ENCODE measurements at places on chromosomes 16 and 17.

GRCh38 chr17:82884341-82884969, 44.6 kb upstream of the ZNF750 start:
- no peaks in the 10 kb centered on the region for H3K36me3 ChIP-seq
- H3K4me3 ChIP-seq: no peak overlapping the region
- H3K4me1 ChIP-seq: peaks cover 6% of the 10 kb centered on the region
- H3K27ac ChIP-seq: no peak overlapping the region

GRCh38 chr16:19179546-19180490, 11.8 kb downstream of the SYT17 start:
- no peaks in the 10 kb centered on the region for H3K36me3 ChIP-seq
- H3K27me3 ChIP-seq: no peaks in the 10 kb centered on the region
- DNase-seq: no peak
- no peak overlapping the region for H3K4me3 ChIP-seq

- H3K27ac ChIP-seq: no peak overlapping the region
- no peak overlapping the region for H3K4me3 ChIP-seq
- no peaks in the 10 kb centered on the region for H3K36me3 ChIP-seq
- no peaks in the 10 kb centered on the region for H3K27me3 ChIP-seq
- H3K4me1 ChIP-seq: no peaks in the 10 kb centered on the region
Observed at GRCh38 chr17:6498356-6498755, 54.1 kb downstream of the PIMREG start.

GRCh38 chr17:80663781-80664206, 119.2 kb downstream of the RPTOR start:
- no peak overlapping the region for H3K27ac ChIP-seq
- H3K36me3 ChIP-seq: no peaks in the 10 kb centered on the region
- H3K27me3 ChIP-seq: no peaks in the 10 kb centered on the region
- DNase-seq: no peak
